ENCODE measurements at places on chromosomes 5 and 9. TPM values are rescaled to one million over a fixed set of nuclear protein-coding genes. Genes with fewer than 3 reads are reported as not detected.

SLC4A9 gene
- total RNA-seq = not detected

OMD gene
- not detected for total RNA-seq

GRCh38 chr9:79651251-79651795 lies 79.6 kb downstream of the TLE4 start:
- DNase-seq = no peak

DNA sequence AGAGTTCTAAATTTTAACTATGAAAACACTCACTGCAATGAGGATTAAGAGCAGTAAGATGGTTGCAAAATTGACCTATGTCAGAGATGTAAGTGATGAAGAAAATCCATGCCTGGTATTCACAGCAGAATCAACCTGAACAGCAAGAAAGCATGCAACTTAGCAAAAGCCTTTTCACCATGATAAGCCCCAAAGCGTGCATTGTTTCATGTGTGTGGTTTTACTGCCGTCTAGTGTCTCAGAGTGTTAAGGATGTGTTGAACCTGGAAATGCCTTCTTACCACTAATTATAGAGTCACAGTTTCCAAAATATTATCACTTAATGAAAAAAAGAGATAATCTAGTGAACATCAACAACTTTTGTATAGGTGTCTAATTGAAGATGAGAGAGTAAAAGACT lies 415.2 kb upstream of the TRPC7 start:
- no peak for DNase-seq

DNA sequence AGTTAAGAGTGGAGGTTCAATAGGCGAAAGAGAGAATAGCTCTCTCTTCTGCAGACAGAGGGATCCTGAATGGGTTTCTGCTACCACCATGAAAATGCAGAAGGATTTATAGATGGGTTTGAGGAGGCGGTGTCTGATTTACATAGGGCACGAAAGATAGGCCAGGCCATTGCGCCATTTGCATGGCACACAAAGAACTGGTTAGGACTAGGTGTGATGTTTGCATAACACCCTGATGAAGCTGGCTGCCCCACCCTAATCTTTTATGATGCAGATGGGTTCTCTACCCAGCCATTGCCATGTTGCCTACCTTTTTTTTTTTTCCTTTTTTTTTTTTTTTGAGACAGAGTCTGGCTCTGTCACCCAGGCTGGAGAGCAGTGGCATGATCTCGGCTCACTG lies 51.4 kb upstream of the PDZD2 start:
- DNase-seq = no peak

- DNase-seq = no peak
Observed at GRCh38 chr5:110362261-110362660, 364.2 kb downstream of the TMEM232 start.

DNA sequence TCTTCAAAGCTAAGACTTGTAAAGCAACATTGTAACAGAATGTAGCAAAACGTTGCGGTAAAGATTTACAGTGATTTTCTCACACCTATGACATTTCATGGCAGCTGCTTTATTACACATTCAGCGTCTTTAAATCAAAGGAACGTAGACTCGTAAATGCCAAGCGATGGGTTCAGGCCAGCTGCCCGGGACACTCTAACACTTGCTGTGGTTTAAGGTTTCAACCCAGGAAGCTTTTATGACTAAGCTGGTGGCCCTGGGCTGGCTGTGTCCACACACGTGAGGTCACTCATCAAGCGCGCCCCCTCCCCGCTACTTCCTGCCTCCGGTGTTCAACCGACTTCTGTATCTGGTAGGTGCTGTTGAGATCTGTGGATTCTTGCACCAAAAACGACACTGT lies 2.5 kb downstream of the SLC6A18 start:
- DNase-seq = no peak
